CD4-positive, alpha-beta memory T cell (primary cell): ENCODE measurements at places on chromosomes 3 and 15.

GRCh38 chr15:63288778-63289378 is 11.5 kb downstream of the APH1B start:
- peak; percentile 49 for DNase-seq

DNA sequence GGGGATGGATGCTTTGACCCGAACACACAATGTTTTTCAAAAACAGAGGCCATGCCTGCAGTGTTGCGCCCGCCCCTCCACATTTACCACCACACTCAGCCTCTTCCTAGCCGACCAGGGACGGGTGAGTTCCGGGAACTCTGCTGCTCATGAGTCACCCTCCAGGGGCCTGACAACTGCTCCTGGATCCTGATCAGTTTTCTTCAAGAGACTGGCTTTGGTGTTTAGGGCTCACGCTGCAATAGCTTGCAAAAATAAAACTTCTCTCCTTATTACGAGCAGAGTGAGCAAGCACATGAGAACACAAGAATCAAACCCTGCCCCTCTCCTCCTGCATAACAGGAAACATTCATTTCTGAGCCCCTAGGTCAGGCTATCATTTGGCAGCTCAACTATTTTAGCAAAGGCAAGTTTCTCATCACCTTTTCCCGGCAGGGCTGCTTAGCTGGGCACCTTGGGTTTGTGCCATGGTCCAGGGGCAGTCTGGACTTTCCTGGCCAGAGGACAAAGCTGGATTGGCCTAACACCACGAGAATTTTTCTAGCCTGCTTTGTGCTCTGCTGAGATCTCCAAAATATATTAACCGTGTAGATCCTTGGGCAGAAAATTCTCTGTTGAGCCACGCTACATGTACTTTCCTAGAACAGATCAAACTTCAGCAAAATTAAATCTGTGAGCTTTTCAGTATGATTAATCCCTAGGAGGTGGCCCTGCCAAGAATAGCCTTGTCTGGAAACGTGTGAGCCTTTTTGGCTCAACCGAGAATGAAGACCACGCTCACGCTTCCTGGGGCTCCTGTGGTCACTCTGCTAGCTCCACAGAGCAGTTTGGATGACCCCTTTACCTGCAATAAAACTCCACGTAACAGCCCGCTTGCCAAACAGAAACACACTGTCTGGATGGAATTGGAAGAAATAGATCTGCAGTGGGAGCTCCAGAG is 52.7 kb upstream of the SPATA12 start:
- DNase-seq: no peak

DNA sequence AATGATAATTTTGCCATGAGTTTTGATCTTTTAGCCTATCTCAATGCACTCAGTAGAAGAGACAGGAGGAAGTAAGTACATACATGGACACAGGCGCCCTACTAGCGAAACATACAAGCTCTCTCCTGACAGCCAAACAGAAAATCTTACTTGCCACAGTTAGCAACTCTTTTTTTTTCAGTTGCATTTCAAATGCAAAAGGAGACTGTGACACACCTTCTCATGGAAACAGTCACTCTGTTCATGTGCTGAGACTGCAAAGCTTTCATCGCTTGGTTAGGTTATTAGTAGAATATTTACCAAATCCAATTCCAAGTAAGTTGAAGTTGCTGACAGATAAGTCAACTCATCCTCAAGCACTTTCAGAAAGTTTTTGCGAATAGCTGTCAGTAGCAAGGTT is 223.3 kb downstream of the FOXP1 start:
- no peak for DNase-seq

GRCh38 chr3:29065211-29065785 is 215.6 kb upstream of the RBMS3 start:
- DNase-seq: no peak

- DNase-seq: no peak
Measured at GRCh38 chr3:153746211-153746610, 375.0 kb upstream of the ARHGEF26 start.

- DNase-seq: no peak
Measured at GRCh38 chr15:29900237-29901189, 78.2 kb upstream of the TJP1 start.

DNA sequence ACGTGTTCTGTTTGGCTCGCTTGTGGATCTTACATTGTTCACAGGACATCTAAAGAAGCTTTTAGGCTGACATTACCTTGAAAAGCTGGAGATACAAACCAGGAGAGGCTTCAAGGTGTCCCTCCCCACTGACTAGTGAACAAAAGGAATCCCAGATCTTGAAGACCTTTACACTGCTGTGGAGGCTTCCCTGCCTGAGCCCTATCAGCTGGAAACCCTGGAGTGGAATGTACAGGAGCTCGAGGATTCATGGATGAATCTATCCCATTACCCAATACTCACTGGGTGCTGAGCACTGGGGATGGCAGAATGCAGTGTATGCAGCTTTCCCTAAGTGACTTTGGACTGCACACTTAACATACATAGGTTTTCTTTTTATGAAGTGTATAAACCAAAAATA is 82.3 kb upstream of the MFGE8 start:
- DNase-seq: no peak

GRCh38 chr3:80993241-80993945 is 768.1 kb downstream of the GBE1 start:
- DNase-seq: no peak

GRCh38 chr3:117282566-117282965 is 573.0 kb downstream of the TUSC7 start:
- DNase-seq: no peak

- DNase-seq: no peak
Measured at GRCh38 chr15:60086681-60087429, 82.7 kb downstream of the FOXB1 start.

- DNase-seq: no peak
Measured at GRCh38 chr3:143427631-143428030, 308.1 kb downstream of the CHST2 start.

DNA sequence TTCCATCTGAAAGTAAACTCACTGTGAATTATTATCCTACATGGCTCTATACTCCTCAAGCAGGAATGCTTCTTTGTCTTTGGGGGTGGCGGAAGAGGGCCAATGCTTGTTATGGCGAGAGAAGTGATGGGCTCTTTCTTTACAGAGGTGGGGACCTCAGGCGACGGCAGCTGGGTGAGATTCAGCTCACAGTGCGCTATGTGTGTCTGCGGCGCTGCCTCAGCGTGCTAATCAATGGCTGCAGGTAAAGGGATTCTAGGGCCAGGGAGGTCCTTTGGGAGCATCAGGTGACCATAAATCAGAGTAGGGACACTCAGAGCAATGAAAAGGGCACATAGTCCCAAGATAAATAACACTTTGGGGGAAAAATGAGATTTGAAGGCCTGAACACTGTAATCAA is 39.0 kb downstream of the ESYT3 start:
- no peak for DNase-seq
